Right hindlimb (tissue), 1 donor: ENCODE measurements at places on chromosomes 2 and 18.

DNA sequence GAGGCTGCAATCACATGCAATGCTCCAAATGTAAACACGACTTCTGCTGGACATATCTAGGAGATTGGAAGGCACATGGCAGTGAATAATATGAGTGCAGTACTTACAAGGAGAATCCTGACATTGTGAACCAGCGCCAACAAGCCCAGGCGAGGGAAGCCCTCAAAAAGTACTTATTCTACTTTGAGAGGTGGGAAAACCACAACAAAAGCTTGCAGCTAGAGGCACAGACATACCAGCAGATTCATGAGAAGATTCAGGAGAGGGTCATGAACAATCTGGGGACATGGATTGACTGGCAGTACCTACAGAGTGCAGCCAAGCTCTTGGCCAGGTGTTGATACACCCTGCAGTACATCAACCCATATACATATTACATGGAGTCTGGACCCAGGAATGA lies 475.7 kb upstream of the CDH2 start:
- DNase-seq, result no peak

- DNase-seq, result no peak
Measured at GRCh38 chr2:16094811-16095210, 154.5 kb downstream of the MYCN start.

DNA sequence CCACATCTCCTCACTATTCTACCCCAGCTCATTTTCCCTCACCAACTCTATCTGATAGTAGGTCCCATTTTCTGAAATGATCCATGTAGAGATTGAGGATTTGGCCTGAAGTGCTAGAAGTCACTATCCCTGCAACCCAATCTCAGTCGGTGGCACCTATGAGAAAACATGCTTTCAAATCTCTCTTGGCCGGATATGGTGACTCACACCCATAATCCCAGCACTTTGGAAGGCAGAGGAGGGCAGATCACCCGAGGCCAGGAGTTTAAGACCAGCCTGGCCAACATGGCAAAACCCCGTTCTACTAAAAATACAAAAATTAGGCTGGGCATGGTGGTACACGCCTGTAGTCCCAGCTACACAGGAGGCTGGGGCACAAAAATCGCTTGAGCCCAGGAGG lies 19.1 kb upstream of the MARCHF4 start:
- no peak for DNase-seq

GRCh38 chr2:100359576-100359975 lies 37.3 kb upstream of the LONRF2 start:
- no peak for DNase-seq

DNA sequence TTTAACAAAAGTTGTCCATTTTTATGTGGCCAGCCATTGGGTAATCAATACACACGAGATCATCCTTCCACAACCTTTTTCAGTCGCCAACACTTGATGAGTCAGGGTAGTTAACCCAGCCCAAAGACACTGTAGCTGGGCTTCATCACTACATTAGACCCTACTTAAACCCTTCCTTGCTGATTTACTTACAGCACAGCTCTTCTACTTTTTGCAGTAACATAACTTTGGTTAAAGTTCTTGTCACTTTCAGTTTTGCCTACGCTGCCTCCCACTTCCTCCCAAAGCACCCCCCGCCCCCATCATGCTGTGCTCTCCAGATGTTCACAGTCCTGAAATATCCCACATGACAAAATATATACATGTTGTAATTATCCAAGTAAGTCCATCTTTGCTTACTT lies 103.6 kb downstream of the CDK15 start:
- DNase-seq, result peak; percentile 52

DNA sequence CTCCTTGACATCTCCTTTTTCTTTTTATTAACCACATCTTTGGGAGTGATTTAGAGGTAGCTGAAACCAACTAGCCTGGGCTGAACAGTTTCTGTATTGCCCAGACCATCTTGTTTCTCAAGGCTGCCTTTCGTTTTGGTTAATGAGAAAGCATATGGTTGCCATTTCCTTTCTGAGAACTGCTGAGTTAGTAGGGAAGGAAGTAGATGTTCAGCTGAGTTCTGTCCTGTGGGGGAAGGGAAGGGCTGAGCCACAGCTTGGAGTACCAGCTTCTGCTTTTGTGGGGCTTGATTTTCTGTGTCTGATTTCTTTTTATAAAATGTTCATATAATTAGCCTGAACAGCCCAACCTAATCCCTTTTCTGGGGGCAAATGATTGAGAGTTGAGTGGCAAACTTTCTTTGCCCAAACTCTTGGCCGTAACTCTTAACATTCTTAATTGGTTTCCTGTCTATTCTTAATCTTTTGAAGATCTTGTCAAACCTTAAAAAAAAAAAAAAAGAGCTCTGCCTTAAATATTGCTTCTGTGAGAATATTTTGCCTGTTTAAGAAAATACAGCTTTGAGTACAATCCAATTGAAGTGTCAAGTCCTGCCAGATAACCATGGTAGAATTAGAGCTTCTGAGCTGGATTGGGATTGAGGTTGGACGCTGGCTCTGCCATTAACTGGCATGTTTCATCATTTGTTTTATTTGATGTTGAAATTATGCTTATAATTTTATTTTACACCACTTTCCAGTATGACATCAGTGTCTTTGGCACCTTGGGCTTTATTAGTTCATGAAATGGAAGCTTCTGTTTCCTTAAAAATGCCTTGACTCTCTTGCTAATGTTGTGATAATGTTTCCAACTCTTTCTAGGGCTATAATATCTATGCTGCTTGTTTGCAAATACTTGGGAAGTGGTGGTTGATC lies 1.9 kb upstream of the NABP1 start:
- DNase-seq, result no peak

DNA sequence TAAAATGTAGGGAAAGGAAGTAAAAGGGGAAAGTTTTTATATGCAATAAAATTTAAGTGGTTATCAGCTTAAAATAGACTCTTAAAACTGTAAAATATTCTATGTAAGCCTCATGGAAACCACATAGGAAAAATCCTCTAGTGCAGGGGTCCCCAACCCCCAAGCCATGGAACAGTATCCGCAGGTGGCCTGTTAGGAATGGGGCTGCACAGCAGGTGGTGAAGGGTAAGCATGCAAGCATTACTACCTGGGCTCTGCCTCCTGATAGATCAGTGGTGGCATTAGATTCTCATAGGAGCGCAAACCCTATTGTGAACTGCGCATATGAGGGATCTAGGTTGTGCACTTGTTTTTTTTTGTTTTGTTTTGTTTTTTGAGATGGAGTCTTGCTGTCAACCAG lies 1409.3 kb upstream of the CDH2 start:
- no peak for DNase-seq

DNA sequence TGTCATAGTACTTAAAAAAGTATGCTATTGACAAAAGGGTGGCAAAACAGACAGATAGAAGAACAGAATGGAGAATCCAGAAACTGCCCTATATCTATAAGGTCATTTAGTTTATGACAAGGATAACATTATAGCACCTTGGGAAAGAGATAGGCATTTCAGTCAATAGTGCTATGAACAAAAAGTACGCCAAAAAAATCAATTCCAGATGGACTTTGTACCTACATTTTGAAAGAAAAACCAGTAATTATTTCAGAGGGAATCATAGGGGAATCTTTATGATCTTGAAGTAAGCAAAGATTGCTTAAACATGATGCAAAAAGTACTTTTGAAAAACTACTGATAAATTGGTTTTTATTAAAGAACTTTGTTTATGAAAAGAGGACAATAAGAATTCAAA lies 59.9 kb upstream of the SETBP1 start:
- no peak for DNase-seq

DNA sequence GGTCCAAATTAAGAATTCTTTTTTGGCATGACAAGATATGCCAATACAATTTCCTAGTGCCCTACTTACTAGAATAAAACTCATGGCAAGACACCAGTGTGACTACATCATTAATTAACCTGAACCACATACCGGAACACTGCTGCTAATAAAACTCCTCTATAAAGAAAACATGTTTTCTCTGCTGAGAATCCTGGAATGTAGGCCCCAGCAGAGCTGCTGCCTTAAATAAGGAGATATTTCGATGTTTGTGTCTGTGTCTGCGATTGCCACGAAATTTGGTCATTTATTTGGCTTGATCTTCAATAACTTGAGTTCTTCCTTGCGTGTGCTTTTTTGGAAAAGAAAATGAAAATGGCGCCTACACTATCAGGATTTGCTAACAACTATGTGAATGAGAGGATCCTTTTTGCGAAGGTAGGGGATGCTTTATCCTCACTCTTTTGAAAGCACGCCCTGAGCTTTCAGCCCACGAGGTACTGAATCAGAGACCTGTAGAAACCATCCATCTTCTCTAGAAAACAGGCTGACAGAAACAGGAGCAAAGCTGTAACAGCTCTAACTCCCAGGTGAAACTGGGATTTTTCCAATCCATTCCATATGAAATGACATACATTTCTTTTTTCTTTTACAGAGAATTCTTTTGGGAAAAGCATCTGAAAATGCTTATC lies 27.0 kb downstream of the KLF7 start:
- no peak for DNase-seq

DNA sequence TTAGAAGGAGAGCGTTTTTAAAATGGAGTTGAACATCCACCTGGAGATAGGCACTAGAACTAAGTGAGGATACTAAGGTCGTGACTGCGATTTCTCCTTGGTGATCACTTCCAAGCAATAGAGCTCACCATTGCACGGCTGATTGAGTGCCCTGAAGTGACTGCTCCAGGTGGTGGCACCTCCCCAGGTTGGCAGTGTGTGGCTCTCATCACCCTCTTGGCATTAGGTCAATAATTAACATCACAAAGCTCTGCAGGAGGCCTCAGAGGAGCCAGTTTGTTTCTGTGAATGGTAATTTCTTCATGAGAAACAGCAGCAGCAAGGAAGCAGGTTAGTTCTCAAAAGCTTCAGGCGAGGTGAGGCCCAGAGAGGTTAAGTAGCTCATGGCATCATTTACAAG lies 259.6 kb downstream of the CLIP4 start:
- no peak for DNase-seq
